ENCODE measurements at places on chromosomes 2 and 18.
A peak's percentile ranks its signal among the peaks of the same experiment; 100 is the strongest.

GRCh38 chr2:71858071-71858470, 289.6 kb downstream of the CYP26B1 start:
- no peak for DNase-seq

DNA sequence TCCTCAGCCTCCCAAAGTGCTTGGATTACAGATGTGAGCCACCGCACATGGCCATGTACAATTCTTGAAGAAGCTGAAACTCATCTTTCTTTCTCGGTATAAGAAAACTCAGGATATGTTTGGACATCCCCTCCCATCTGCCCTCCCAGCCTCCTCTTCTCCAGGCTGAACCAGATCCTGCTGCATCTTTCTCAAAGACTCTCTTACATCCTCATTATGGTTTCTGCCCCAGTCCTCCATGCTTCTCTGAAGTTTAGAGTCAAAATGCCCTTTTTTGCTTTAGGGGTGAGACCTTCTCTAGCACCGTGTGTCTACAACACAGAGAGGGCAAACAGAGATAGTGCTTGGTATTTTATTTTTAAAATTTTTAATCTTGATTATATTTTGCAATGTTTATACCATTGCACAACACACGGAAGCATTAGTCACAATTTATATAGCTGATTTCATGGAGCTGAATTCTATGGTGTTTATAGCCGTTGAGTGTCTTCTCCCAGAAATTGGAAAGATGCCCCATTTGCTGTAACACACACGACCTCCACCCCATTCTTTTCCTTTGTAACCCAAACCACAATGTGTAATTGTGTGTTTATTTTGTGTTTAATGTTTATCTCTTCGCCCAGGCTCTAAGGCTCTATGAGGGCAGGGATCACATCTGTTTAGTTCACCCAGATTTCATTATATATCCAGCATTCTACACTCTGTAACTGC, 206.0 kb upstream of the TNP1 start:
- DNase-seq: no peak

DNA sequence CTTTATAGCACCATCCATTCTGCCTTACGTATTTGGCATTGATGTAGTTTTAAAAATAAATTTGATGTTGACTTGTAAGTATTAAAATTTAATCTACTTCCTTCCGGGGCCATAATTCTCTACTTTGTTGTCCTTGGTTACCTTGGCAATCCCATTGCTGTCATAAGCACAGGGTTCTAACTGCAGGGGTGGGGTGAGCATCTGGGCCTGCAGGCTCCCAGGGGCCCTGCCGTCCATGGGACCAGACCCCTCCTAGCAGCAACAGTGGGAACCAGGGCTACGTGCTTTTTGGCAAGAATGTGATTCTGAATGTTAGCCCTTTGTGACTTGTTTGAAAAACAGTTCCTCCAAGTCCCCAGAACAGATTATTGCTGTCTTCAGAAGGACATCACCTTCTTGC, 4.9 kb downstream of the ASAP2 start:
- DNase-seq: no peak

- peak; percentile 78 for DNase-seq
These were observed 27.5 kb downstream of the SIX2 start for GRCh38 chr2:44981714-44982108.

DNA sequence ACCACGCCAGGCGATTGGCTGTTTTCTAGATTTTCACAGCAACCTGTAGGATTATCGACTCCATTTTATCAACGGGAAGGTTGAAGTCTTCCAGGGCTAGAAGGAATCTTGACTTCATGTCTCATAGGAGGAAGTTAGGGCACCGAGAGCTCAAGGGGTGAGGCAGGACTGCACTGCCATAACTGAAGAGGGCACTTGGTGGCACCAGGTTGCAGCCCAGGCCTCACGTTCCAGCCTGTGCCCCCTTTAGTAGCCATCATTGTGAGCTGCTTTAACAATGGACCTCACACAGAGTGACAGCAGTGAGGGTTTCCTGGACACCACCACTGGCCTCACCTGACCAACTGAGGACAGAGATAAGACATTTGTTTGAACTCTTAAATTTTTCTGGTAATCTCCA, 22.9 kb upstream of the RPL37A start:
- DNase-seq: no peak

DNA sequence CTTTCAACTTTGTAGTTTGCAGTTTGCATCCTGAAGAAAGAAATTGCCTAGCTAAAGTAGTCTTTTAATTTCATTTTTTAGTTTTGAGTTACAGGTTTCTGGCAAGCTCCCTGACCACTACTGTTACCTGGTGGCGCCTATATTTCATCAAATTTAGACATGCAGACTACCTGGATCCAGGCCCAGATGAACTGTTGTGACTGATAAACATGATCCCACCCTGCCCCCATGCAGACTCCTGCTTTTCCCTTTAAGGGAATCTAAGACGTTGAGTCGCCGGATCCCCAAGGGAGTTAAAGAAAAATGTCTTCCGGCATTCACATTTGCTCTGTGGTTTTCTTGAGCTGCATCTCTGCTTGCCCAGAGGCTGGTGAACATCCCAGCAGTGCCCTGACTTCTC, 22.2 kb downstream of the METAP1D start:
- DNase-seq: peak; percentile 42

- DNase-seq: no peak
These were observed 154.8 kb upstream of the TFPI start for GRCh38 chr2:187709065-187709464.

- no peak for DNase-seq
These were observed 27.5 kb downstream of the EML4 start for GRCh38 chr2:42196403-42197267.

- DNase-seq: no peak
These were observed 273.1 kb upstream of the SLC8A1 start for GRCh38 chr2:40725040-40725439.

DNA sequence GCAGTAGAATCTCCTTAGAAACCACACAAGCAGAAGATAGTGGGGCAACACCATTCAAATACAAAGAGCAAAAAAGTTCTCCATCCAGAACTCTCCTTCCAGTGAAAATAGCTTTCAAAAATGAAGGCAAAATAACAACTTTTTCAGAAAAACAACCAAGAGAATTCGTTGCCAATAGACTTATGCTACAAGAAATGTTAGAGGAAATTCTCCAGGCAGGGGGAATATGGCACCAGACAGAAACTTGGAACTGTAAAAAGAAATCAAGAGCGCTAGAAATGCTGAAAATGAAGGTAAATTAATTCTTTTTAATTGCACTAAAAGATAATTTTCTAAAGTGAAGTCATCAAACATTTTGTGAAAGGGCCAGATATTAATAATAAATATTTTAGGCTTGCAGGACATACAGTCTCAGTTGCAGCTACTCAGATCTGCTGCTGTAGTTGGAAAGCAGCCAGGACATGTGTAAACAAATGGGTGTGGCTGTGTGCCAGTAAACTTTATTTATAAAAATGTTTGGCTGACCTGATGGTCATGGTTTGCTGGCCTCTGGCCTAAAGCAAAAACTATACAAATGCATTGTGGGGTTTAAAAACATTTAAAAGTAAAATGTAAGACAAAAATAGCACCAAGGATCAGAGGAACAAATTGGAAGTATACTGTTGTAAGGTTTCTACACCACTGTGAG, 73.7 kb upstream of the TGFA start:
- DNase-seq: peak; percentile 75

DNA sequence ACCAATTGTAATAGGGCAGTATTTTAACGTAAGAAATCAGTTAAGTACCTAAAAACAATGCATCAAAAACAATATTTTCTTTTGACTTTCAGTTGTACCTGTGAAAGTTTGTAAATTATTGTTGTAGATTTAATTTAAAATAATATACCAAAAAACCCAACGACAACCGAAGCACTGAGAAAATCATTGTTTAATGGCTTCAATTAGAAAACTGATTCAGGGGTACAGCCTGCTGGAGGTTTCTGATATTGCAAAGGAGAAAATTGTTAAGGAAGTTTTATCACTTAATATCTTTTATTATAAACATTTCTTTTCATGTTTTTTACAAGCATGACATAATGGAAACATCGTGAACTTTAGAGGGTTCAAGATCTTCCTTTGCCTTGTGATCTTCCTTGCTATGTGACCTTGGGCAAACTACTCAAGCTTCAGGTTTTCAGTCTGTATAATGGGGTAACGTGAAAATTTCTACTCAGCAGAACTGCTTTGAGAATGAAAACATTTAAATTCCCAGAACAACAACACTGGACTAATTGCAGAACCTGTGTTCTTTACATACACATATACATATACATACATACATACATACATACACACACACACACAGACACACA, 76.3 kb upstream of the GLS start:
- no peak for DNase-seq

DNA sequence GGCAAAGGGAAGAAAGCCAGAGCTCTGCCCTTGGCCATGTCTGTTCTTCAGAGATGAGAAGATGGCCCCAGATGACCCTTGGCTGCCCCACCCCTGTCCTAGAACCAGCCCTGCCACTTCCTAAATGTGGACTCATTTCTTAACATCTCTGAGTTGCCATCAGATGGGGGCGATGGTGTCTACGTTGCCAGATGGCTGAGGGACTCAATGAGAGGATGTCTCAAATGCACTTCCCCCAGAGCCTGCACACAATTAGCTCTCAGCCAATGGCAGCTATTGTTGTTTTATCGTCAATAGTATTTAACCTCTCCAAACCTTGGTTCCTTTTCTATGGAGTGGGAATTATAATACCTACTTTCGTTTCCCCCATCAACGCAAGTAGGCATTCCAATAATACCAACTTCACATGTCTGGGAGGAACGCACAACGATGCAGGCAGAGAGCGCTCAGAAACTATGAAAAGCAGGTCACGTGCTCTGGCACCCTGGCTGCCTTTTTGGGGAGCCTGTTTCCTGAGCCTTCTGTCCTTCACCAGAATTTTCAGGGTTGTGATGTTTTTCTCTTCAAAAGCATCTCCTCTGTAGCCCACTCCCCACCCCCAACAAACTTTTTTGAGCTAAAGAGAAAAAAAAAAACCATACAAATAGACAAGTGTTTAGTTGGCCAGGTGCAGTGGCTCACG, 100.3 kb downstream of the MCFD2 start:
- no peak for DNase-seq

DNA sequence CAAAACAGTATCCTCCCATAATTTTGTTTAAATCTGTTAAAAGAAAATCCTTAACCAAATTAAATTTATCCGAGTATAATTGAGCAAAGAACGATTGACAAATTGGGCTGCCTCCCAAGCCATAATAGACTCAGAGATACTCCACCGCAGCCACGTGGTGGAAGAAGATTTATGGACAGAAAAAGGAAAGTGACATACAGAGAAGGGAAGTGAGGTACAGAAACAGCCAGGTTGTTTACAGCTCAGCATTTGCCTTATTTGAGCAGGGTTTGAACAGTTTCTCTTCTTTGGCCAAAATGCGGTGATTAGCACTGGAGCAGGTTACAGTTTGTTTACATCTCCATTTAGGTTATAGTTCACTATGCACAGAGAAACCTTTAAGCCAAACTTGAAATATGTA, 60.8 kb downstream of the KYNU start:
- DNase-seq: no peak

DNA sequence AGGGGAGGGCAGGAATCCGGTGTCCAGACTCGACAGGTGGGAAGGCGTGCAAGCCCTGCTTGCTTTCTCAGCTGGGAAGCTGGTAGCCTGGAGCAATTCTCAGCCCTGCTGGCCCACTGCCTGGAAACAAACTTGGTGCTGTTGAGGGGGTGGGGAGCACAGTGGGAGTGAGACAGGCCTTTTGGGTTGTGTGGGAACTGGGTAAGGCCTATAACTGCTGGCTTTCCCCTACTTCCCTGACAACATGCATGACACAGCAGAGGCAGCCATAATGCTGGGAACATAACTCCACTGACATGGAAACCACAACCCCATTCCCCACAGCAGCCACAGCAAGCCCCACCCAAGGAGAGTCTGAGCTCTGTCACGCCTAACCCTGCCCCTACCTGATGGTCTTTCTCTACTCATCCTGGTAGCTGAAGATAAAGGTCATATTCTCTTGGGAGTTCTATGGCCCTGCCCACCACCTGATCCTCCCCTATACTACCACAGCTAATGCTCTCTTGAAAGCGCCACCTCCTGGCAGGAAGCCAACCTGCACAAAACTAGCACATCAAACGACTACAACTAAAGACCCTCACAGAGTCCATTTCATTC, 122.9 kb upstream of the ACVR1C start:
- no peak for DNase-seq

DNA sequence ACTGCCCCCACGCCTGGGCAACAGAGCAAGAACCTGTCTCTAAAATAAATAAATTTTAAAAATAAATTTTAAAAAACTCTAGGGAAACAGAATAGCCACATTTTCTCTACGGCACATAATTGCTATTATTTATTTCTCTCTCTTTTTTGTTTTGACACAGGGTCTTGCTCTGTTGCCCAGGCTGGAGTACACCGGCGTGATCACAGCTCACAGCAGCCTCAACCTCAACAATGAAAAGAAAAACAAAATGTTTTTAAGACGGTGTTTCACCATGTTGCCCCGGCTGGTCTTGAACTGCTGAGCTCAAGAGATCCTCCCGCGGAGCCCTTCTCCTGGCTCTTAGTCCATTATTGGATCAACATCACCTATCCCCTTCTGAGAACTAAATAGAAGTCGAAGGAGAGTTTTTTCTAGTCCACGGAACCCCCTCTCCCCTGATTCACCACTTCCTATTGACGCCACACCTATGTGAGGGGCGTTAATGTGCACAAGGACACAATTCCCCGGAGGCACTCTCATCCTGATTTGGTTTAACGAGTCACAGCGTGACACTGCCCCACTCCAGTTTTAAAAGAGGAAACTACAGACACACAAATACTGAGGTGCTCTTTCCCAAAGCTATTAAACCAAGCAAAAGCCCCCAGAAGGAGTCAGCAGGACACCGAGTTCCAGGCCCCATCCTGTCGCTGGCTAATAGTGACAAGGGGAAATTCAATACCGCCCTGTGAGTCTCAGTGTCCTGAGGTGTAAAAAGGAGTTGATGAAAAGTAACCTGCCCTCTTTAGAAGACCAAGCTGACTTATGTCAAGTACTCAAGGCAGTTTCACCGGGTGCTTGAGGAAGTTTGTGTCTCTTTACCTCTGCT, 1.1 kb downstream of the NPC1 start:
- DNase-seq: peak; percentile 33

DNA sequence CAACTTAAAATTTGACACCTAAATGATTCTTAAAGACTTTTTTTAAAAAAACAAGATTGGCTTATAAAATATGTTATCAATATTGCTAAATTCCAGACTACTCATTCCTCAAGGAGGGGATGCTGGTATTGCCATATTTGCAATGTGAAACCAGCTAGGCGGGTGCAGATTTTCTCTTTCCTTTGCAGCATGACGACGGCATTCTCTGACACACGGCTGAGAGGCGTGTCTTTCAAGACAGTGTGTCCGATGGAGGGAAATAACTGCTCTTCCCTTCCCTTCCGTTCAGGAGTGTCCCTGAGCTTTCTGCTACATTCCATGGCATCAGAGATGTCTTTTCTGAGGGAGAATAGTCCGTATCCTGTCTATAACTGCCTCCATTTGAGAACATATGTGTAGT, 38.2 kb upstream of the CNGA3 start:
- no peak for DNase-seq

All from DMS79 treated with DMSO at 0.1 percent for 48 hours (cell line).